ENCODE measurements at places on chromosomes 6 and 20. TPM values are rescaled to one million over a fixed set of nuclear protein-coding genes. Genes with fewer than 3 reads are reported as not detected.

The APOBEC2 gene
- total RNA-seq = 0.51 TPM

The SLC12A5 gene
- 6.9 TPM for total RNA-seq

The IMPG1 gene
- total RNA-seq = not detected

The POU5F1 gene
- 0.47 TPM for total RNA-seq

DNA sequence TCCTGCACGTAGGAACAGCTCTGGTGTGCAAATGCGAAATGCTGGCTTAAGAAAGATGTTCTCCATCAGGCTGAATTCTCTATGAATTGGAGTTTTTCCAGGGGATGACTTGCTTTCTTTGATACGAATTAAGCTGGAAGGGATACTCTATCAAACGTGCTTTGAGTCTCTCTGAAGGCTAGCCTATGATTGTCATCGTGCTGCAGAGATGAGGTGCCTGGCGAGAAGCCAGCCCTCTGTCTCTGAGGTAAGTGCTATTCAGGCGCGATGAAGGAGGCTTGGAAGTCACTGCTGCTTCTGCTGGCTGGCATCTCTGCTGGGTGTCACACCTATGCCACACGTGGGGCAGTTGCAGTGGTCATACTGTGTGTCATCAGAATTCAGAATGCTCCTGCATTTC lies 223.7 kb downstream of the TAF4 start:
- H3K4me1 ChIP-seq = peaks cover 8% of the 10 kb centered on the region
- H3K36me3 ChIP-seq = no peaks in the 10 kb centered on the region
- no peak overlapping the region for H3K27ac ChIP-seq
- no peak for DNase-seq

- peaks cover 63% of the 10 kb centered on the region for H3K4me1 ChIP-seq
- H3K4me3 ChIP-seq = no peak overlapping the region
- peaks cover 9% of the 10 kb centered on the region for H3K27me3 ChIP-seq
- DNase-seq = no peak
These were observed 14.6 kb upstream of the ARMC12 start for GRCh38 chr6:35722121-35722761.

- H3K4me1 ChIP-seq = peaks cover 3% of the 10 kb centered on the region
- peaks cover 14% of the 10 kb centered on the region for H3K27me3 ChIP-seq
These were observed 144.9 kb downstream of the LPA start for GRCh38 chr6:160519133-160519532.

DNA sequence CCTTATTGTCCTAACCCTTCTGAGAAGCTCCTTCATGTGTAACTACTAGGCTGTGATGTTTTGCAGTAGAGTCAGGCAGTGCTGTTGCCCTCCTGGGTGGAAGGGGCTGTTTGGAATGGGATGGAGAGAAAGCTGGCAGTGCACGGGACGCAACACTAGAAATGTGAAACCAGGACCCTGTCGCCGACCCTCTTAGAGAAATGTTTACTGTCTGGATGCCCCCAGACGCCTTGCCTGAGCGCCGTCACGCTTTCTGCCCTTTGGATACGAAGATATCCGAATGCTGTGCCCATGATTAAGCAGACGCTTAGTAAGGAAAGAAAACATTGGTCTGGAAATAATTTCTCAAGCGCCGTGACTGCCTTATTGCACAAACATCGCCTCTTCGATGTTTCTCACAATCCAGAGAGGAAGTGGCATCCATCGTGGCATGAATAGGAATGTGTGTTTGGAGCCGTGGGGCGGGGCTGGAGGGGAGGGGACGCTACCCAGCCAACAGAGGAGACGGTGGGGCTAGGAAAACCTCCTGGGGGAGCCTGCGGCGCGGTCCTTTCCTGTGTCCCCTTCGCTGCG lies 661 bp upstream of the PPP1R14C start:
- H3K4me1 ChIP-seq = peaks cover 10% of the 10 kb centered on the region
- H3K36me3 ChIP-seq = no peaks in the 10 kb centered on the region
- H3K27me3 ChIP-seq = peaks cover 91% of the 10 kb centered on the region
- no peak for DNase-seq
- peak overlapping the region; percentile 59 for H3K4me3 ChIP-seq

GRCh38 chr6:43584892-43585570 lies 9.0 kb downstream of the POLH start:
- no peak for DNase-seq
- peaks cover 30% of the 10 kb centered on the region for H3K36me3 ChIP-seq
- no peaks in the 10 kb centered on the region for H3K4me1 ChIP-seq
- no peak overlapping the region for H3K4me3 ChIP-seq

DNA sequence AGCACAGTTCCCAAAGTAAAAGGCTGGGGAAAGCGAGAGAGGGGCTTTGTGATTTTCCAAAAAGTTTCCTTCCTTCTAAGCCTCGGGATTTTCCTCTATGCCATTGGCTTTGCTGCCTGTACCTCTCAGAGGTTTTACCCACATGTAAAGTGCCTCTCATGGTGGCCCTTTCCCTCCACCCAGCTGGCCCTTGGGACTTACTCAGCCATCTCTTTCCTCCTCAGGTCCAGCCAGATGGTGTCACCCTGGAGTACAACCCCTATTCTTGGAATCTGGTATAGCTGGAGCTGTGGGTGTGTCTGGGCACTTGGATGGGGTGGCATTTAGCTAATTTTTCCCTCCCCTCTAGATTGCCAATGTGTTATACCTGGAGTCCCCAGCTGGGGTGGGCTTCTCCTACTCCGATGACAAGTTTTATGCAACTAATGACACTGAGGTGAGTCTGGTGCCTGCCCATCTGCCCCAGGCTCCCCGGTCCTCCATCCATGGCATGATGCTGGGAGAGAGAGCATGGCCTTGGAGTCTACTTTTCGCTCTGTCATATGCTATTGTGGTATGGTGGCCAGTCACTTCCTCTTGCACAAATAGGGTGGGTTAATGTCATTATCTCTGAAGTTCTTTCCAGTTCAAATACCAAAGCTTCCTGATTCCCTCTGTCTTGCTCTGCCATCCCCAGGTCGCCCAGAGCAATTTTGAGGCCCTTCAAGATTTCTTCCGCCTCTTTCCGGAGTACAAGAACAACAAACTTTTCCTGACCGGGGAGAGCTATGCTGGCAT lies 1.1 kb downstream of the CTSA start:
- H3K36me3 ChIP-seq = no peaks in the 10 kb centered on the region
- H3K27me3 ChIP-seq = no peaks in the 10 kb centered on the region
- peak overlapping the region; percentile 92 for H3K4me3 ChIP-seq

DNA sequence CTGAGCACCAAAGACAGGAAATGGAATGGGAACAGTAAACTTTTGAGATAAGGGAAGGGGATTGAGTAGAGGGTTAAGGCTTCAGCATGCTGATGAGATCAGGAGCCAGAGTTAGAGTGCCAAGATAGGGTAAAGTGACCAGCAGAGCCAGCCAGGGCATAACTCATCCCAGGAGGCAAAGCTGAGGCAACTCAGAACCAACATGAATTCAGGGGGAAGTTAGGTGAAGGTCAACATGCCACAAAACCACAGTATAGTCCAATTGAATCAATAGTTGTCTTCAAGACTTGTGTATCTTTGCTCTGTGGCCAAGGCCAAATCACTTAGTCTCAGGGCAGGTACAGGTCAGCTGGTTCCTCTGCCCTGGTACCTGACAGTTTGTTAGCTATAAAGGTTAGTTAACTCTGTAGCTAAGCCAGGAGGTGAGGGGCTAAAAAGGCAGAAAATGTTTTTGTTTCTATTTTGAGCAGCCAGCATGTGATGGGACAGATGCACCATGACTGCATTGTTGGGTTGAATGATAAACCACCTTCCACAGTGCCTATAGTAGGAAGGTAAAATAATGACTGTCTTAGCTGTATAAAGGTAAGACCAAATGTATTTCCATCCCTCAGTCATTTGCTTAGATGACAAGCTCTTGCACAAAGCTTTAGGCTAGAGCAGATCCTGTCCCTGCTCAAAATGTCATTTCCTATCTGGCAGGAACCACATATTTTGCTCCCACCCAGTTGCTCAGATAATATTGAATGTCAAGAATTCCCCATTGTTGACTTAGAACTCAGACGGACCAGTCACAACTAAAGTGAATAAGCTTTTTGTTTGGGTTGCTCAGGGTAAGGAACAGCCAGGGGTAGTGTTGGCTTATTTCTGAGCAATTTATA lies 15.8 kb downstream of the RNF8 start:
- peaks cover 13% of the 10 kb centered on the region for H3K36me3 ChIP-seq
- H3K27ac ChIP-seq = no peak overlapping the region

DNA sequence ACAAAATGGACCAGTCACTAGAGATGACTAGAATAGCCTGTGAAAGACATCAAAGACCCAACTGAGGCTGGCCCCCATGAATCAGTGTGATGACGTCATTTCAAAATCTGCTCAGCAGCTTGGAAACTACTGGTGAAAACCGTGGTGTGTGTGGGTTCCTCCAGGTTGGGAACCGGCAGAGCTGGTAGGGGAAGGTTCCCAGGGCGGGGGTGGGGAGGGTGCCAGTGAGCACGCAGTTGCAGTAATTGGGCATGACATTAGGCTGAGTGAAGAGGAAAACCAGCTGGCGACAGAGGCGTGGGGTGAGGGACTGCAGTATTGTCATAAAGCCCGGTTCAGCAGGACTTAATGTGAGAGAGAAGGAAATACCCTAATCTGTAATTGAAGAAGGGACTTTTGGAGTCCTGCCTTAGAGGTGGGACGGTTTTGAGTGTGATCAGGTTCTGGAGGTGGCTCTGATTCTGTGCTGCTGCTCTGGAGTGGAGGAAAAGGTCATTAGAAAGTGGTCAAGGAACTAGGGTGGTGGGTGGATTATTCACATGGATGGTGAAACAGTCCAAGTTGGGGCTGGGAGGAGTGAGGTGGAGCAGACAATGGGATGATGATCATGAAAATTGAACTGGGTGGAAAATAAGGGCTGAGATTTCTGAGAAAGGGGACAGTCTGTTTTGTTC lies 52.0 kb upstream of the MTHFD1L start:
- H3K27me3 ChIP-seq = no peaks in the 10 kb centered on the region
- peak overlapping the region; percentile 75 for H3K27ac ChIP-seq
- H3K4me1 ChIP-seq = peaks cover 42% of the 10 kb centered on the region

DNA sequence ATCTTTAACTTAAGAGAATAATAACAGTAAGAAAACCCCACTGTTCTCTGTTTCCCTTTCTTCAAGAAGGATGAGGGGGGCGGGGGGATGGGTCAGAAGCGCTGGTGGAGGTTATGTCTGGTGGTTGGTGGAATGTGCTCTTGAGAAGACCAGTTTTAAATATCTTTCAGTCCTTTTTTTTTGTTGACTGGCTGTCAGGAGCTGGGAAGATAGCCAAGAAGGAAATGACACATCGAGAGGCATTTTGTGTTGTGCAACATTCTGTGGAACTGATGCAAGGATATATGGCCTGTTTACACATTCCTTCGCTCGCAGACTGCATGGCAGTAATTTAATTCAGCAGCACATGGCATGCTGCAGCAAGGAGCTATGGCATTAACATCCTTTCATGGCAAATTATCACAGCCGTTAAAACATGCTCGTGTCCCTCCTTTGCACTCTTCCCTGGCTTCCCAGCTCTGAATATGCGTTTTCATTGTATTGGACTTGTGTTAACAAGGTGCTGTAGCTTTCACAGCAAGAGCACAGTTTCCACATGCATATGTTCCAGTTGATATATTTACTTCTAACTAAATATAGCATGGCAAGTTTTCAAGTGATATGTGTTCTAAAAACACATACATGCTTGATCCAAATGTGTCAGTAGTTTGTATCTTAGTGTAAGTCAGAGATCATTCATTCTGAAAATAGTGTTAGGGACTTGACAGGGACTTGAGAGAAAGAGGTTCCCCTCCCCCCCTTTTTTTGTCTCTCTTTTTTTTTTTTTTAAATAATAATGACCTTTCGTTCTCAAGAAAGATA lies 68.2 kb upstream of the SUPT3H start:
- H3K4me3 ChIP-seq = peak overlapping the region; percentile 46
- H3K4me1 ChIP-seq = peaks cover 37% of the 10 kb centered on the region
- no peaks in the 10 kb centered on the region for H3K27me3 ChIP-seq
- peak overlapping the region; percentile 74 for H3K27ac ChIP-seq

GRCh38 chr6:447381-448165 lies 56.0 kb downstream of the IRF4 start:
- no peak overlapping the region for H3K27ac ChIP-seq
- H3K4me3 ChIP-seq = no peak overlapping the region
- H3K27me3 ChIP-seq = peaks cover 24% of the 10 kb centered on the region
- no peak for DNase-seq
- no peaks in the 10 kb centered on the region for H3K36me3 ChIP-seq

GRCh38 chr6:25619217-25619616 lies 32.8 kb upstream of the SCGN start:
- no peaks in the 10 kb centered on the region for H3K36me3 ChIP-seq
- H3K4me1 ChIP-seq = peaks cover 3% of the 10 kb centered on the region
- H3K27me3 ChIP-seq = no peaks in the 10 kb centered on the region
- DNase-seq = no peak
- H3K27ac ChIP-seq = no peak overlapping the region
